AG04450 (cell line): ENCODE measurements at places on chromosomes 12 and 14.

DNA sequence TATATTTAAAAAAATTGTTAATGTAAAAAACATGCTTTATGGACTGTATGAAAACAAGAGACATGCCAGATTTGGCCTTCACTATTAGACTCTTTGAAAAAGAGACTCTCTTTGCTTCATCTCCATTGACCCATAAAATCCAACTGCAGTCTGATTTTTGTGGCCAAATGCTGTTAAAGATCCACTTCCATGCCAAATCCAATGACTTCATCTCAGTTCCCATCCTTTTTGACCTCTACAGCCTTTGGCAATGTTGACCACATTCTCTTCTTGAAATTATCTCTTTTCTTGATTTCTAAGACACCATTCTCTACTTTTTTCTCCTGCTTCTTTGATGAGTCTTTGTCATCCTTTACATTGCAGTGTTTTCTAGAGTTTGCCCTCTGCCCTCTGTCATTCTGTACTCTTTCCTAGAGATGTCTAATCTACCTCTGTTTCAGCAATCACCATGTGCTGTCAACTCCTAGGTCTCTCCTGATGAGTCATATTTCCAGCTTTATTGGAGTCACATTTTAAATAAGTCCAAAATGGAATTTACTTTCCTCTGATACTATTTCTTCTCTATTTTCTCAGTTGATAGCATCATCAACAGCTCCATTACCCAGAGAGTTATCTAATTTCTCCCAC lies 2.4 kb downstream of the TMPRSS12 start:
- no peak for DNase-seq

DNA sequence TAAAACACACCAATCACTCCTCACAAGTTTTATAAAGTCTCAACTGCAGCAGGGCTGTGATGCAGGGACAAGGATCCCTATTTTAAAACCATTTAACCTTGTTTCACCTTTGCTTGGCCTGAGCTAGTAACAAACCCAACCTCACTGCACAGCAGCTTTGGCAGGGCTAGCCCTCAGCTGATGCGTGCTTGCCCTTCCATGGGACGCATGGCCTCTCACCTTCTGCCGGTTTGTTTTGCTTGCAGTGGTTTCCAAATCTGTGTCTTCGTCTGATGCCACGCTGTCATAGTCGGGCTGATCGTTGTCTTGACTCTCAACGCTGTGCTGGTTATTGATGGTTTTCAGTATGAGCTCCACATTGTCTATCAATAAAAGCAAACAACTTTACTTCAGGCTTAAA lies 43.3 kb downstream of the GIT2 start:
- DNase-seq = no peak

DNA sequence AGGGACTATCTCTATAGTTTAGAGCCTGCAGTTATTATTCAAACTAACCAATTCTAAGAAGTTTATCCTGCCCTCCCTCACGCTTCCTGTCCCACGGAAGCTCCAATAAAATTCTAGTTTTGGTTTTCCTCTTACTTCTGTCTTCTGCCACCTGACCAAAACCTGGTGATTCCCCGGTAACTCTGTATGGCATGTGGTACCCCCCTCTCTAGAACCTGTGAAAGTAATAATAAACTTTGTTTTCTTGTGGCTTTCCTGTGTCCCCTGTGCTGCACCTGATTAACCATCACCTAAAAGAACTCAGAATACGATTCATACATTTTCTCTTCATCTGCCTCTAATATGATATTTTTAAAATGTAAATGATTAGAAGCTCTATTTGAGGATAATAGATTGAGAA lies 379.8 kb downstream of the APAF1 start:
- DNase-seq = no peak

GRCh38 chr12:118560733-118561132 lies 184.4 kb downstream of the SUDS3 start:
- DNase-seq = no peak

- no peak for DNase-seq
These were observed 355.9 kb downstream of the TMTC2 start for GRCh38 chr12:83042441-83043200.

- DNase-seq = no peak
These were observed 80.4 kb upstream of the DIO3 start for GRCh38 chr14:101480747-101481530.

- no peak for DNase-seq
These were observed 1.5 kb downstream of the PRR4 start for GRCh38 chr12:10847744-10848143.
